CD4-positive, alpha-beta T cell treated with Interleukin-4 for 1 hour (primary cell): ENCODE measurements at places on chromosomes 11 and 22.

GRCh38 chr11:17148536-17148935 is 59.2 kb downstream of the PIK3C2A start:
- no peak for DNase-seq

- no peak for DNase-seq
Observed at GRCh38 chr22:46381142-46381541, 45.6 kb downstream of the TRMU start.

GRCh38 chr11:85647078-85647477 is 689 bp upstream of the TMEM126A start:
- DNase-seq: no peak

DNA sequence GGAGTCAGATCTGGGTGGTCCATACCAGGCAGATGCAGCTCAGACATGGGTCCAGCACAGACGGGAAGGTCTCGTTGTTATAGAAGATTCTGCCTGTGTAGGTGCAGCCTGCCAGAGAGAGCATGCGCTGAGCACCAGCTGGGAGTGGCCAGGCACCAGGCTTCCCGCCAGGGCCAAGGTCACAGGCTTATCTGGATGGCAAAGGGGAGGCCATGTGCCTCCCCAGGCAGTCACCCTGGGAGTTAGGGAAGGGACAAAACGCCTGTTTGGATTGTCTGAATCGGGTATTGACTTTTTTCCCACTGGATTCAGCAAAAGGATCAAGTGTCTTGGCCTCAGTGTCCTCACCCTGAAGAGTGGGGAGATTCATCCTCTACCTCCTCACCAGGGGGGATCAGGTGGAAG is 26.5 kb downstream of the PGA5 start:
- DNase-seq: no peak

- no peak for DNase-seq
Observed at GRCh38 chr11:68763181-68763721, 11.9 kb upstream of the TESMIN start.
